ENCODE measurements at places on chromosomes 11 and 22. TPM values are rescaled to one million over a fixed set of nuclear protein-coding genes. Genes with fewer than 3 reads are reported as not detected.

- no peak overlapping the region for H3K4me3 ChIP-seq
- H3K4me1 ChIP-seq = no peaks in the 10 kb centered on the region
- no peak overlapping the region for H3K27ac ChIP-seq
- H3K27me3 ChIP-seq = no peaks in the 10 kb centered on the region
- H3K36me3 ChIP-seq = no peaks in the 10 kb centered on the region
- DNase-seq = no peak
Observed at GRCh38 chr11:91446267-91446666, 778.4 kb upstream of the FAT3 start.

DNA sequence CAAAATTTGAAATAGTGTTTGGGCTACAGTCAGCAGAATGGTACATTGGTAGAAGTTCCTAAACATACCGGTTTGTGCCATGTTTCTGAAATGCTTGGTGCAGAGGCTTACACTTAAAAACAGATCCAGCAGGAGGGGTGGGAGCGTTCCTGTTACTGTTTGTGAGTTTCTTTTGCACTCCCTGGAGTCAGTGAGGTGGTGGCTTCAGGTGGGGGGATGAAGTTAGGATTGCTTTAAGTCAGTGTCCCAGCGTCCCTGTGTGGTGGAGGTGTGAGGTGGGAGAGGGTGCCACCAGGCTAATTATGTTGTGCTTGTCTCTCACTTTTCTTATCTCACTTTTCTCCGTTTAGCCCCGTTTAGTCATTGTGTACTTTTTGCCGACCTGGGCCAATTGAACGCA, 9.7 kb downstream of the TNRC6B start:
- H3K36me3 ChIP-seq = no peaks in the 10 kb centered on the region
- H3K4me3 ChIP-seq = no peak overlapping the region

GRCh38 chr11:131038597-131038996, 122.3 kb upstream of the SNX19 start:
- H3K4me1 ChIP-seq = no peaks in the 10 kb centered on the region
- no peak for DNase-seq
- H3K4me3 ChIP-seq = no peak overlapping the region
- H3K27me3 ChIP-seq = no peaks in the 10 kb centered on the region

DNA sequence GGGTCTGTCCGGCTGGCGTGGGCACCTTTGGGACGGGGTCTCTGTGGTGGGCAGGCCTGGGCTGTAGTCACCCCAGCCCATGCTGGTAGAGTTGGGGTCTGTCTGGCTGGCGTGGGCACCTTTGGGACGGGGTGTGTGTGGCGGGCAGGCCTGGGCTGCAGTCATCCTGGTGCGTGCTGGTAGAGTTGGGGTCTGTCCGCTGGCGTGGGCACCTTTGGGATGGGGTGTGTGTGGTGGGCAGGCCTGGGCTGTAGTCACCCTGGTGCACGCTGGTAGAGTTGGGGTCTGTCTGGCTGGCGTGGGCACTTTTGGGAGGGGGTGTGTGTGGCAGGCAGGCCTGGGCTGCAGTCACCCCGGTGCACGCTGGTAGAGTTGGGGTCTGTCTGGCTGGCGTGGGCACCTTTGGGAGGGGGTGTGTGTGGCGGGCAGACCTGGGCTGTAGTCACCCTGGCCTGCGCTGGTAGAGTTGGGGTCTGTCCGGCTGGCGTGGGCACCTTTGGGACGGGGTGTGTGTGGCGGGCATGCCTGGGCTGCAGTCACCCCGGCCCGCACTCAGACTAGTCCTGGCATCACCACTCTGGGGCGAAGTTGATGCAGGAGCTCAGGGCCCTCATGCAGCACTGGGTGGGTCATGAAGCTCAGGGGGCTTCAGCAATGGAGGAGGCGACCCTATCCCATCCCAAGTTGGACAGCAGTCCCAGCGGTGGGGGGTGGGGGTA, 19.3 kb downstream of the PRR33 start:
- H3K27ac ChIP-seq = no peak overlapping the region
- DNase-seq = no peak
- H3K27me3 ChIP-seq = no peaks in the 10 kb centered on the region

DNA sequence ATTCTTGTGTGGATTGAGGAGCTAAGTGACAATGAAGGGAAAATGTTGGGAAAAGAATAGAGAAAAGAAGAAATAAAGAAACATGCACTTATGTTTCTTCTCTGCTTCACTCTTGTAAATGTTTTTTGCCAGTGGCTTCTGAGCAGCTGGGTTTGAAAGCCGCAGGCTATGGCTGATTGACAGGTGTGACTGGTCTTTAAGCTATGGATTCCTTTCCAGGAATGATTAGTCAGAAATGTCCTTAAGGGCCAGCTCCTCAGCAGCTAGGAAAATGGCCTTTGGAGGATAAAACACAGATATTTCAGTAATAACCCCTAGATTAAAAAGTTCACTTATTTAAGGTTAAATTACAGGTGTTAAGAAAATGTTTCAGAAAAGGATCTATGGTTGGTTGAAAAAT, 6.5 kb upstream of the USP28 start:
- DNase-seq = no peak
- H3K27ac ChIP-seq = no peak overlapping the region
- no peaks in the 10 kb centered on the region for H3K36me3 ChIP-seq

GRCh38 chr11:1047595-1048156, 11.2 kb upstream of the MUC6 start:
- no peak for DNase-seq
- H3K4me3 ChIP-seq = no peak overlapping the region
- H3K4me1 ChIP-seq = no peaks in the 10 kb centered on the region
- no peak overlapping the region for H3K27ac ChIP-seq
- H3K36me3 ChIP-seq = no peaks in the 10 kb centered on the region

OR4D10 gene
- total RNA-seq = not detected

FADS2 gene
- total RNA-seq = 234 TPM

GRIK4 gene
- total RNA-seq = not detected

Measured in thoracic aorta (tissue), 2 donors.